ENCODE measurements at places on chromosomes 5 and 9.

DNA sequence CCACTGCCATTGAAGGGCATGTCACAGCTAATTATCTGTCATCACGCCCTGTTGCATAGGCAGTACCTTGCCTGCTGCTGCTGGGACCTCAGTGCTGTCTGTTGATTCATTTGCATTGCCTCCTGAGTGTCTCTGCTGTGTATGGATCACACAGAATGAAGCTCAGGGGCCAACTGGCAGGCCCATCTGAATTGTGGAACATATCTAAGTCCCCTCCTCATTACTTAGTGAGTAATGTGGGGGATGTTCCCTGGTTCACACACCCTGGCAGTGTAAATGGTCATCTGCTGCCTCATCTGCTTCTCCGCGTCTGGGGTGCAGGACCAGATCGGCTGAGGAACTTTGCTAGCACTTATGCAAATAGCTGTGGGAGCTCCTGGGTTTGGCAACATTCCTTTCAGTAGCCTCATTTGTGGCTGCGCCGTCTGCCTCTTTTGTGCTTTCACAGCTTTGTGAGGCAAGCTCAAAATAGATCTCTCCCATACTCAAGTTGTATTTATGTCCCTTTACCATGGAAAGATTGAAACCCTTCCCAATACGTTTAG, 25.4 kb downstream of the TYRP1 start:
- no peak for DNase-seq

DNA sequence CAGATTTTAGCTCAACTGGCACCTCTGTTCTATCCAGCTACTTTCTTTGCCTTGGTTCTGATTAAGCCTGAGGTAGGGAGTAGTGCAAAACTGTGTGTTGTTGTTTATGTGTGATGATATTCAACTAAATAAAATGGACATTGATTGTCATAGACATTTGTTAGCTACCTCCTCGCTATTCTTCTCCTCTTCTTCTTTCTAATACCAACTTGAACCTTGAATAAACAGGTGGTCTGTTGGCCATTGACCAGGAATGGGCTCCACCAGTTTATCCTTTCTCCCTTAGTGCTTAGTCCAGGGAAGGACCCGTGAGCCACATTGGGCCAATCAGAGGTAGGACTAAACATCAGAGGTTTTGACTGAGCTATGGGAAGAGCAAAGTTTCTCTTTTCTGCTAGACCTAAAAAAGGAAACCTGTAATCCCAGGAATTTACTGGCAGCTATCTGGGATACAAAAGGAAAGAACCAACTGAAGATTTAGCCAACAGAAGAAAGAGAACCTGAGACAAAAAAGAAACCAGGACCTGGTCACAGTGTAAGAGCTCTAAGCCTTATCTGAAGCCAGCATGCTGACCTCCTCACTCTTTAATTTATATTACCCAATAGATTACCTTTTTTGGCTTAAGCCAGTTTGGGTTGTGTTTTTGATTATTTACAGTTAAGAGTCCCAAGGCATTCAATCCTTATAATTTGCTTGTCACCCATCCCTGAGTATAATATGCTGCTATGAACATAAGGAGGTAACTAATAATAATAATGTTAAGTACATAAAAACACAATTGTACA, 5.3 kb upstream of the RNF145 start:
- DNase-seq, result no peak

GRCh38 chr9:14317667-14318320, 3.9 kb upstream of the NFIB start:
- no peak for DNase-seq

DNA sequence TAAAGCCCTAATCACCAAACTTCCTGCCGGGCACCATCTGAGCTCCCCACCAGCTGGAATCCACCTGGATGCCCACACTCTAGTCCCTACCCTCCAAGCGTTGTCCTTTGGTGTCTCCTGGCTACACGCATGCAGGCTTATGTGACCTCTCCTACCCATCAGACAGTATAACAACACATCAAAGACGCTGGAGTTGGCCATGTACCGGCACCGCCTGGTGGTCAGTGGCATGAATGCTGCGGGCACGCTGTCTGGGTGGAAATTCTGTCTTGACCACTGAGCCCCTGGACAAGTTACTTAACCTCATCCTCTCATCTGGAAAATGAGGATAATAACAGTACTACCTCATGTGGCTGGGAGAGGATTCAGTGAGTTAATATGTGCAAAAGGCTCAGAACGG, 23.4 kb upstream of the CORO2A start:
- DNase-seq, result no peak

- no peak for DNase-seq
Measured at GRCh38 chr9:34741628-34742027, 31.7 kb upstream of the CCL21 start.

Data from stimulated activated CD4-positive, alpha-beta T cell treated with anti-CD3 and anti-CD28 coated beads, Interleukin-12 subunit alpha, Interleukin-12 subunit beta, amount 100 ng/mL, for 24 hours (primary cell).